ENCODE measurements at places on chromosomes 11 and 22.

GRCh38 chr22:43955883-43956782 lies 891 bp downstream of the SAMM50 start:
- DNase-seq, result no peak

DNA sequence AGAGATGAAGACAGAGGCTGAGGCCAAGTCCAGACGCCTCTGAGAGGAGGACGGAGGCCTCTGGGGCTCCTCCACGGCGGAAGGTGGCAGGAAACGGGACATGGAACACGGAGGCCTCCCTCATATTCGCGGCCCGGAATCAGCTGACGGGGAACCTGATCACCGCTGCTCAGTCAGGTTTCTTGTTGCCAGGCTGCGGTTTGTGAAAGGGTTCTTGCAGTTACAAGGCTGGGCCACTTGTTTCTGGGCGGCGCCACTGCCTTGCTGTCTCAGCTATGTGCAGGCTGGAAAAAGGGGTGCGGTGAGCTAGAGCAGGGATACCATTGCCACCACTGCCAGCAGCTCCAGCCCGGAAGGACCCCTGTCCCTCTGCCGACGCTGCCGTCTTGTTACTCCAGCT lies 10.0 kb upstream of the MMP1 start:
- DNase-seq, result no peak

DNA sequence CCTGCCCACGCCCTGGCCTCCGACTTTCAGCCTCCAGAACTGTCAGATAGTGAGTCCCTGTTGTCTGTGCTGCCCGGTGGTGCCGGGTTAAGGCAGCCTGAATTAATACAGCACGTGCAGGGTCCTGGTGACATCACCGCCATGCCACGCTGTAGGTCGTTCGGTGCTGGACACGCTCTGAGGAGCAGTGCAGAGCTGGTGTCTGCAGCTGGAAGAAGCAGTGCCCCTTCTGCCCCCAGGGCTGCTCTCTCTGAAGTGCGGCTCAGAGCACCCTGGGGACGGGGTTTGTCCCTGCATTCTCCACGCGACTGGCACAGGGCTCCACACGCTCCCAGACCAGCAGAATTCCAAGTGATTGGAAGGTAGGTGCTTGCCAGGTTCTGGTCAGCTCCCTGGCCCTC lies 831.5 kb downstream of the TBC1D22A start:
- no peak for DNase-seq

- no peak for DNase-seq
Measured at GRCh38 chr11:12841946-12842630, 167.0 kb upstream of the RASSF10 start.

- no peak for DNase-seq
Measured at GRCh38 chr11:16741473-16741872, 3.0 kb downstream of the C11orf58 start.

DNA sequence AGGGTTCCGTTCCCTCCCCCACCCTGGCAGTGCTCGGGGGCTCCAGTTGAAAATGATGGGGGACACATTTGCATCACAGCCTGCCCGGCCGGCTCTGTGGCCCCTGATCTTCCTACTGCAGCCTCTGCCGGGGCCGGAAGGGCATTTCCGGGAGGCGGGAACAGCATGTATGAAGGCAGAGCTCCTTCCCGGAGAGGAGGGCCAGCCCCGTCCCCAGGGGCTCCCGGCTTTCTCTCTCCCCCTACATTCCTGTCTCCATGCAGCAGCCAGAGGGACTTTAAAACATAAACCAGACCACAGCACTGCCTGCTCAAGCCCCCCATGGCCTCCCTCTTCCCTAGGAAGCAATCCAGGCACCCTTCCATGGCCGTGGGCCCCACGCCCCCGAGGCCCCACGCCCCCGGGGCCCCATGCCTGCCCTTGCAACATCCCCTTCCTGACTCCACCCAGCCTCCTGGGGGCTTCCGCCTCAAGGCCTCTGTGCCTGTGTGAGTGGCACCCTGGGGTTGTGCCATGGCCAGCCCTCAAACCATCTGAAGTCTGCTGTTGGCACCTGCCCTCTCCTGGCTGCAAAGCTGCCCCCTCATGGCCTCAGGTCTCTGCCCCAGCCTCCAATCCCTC lies 73.1 kb downstream of the CDKN1C start:
- DNase-seq, result no peak

DNA sequence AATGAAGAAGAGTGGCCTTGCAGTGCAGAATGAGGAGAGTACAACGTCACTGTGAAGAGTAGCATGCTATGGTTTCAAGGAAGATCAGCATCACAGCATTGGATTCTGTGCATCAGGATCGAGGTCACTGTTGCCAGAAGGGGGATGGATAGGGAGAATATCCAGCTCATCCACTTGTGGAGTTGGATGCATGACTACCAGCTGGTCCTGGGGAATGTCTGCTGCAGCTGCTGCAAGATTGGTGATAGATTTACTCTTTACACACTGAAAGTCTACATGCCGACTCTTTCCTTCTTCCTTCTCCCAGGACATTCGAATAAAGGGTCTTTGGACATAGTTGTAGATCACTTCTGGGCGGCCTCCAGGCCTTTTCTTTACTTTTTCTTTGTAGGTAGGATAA lies 74.3 kb downstream of the BTBD10 start:
- DNase-seq, result no peak

DNA sequence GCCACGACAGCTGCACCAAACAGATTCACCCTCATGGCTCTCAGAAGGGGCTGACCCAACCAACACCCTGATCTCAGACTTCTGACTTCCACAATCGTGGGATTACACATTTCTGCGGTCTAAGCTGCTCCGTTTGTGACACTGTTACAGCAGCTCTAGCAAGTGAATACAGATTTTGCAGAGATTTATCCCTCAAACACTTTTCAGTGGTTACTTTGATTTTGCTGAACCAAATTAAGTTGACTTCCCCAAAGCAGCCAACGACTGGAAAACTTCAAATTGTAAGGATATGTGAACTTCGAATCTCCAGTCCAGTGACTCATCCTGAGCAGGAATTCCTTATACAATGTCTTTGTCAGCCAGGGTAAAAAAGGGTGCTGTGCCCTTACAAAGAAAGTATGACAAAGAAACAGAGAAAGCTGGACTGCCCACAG lies 14.8 kb upstream of the INCENP start:
- no peak for DNase-seq

DNA sequence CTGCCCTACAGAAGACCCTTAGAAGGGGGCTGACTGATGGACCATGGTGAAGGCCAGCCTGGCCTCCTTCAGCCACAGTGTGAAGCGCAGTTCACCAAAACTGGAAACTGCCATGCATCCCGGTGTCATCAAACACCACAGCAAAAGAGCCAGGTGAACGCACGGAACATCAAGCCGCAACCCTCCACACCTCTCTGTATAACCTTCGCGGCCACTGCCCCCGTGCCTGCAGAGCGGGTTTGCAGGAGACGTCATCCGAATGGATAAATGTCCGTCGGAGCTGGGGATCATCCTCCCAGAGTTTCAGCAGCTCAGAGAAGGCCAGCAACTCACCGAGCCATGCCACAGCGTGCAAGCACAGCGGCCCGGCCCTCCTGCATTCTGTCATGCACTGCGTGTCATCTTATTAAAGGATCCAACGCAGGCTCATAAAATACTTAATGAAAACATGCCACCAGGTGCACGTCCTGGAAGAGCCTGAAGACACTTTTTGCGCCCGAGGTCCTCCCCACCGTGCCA lies 309.9 kb downstream of the BRD1 start:
- no peak for DNase-seq

DNA sequence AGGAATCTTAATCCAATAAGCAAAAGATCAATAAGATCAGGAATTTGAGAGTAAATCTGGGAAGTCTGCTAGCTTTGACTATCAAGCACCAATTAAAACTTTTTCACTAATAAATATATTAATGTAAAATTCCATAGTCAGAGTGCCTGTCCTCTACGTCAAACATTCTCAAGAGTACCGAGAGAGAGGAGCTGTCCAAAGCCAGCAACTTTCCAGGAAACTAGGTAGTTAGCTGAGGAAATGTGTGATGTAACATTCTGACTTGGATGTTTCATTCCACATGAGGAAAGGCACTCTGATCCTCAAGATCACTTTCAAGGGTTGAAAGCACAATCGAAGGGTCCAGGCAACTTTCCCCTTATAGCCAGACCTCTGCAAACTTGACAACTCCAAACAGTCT lies 113.2 kb downstream of the STK33 start:
- no peak for DNase-seq

- DNase-seq, result no peak
Measured at GRCh38 chr11:11550534-11550933, 71.3 kb downstream of the GALNT18 start.

DNA sequence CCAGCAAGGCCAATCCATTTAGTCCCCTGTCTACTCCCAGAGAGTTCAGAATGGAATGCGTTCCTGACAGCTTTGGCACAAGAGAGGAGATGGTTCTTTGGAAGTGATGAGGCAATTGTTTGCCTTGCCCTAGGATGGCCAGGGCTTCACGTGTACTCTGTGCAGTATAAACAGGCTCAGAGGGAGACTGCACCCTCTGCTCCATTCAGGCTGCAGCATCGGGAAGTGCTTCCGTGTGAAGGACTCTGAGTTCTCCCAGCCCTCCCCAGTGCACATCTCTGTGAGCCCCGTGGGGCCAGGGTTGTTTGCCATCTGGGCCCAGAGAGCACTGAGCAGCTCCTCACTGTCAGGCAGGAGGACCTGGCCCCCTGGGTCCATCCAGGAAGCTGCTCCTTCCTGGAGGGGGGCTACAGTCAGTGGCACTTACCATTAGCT lies 215.3 kb upstream of the TBCEL start:
- DNase-seq, result no peak

- no peak for DNase-seq
Measured at GRCh38 chr11:112440518-112440917, 179.9 kb upstream of the PLET1 start.

GRCh38 chr11:70725278-70725677 lies 326.9 kb downstream of the CTTN start:
- DNase-seq, result no peak

DNA sequence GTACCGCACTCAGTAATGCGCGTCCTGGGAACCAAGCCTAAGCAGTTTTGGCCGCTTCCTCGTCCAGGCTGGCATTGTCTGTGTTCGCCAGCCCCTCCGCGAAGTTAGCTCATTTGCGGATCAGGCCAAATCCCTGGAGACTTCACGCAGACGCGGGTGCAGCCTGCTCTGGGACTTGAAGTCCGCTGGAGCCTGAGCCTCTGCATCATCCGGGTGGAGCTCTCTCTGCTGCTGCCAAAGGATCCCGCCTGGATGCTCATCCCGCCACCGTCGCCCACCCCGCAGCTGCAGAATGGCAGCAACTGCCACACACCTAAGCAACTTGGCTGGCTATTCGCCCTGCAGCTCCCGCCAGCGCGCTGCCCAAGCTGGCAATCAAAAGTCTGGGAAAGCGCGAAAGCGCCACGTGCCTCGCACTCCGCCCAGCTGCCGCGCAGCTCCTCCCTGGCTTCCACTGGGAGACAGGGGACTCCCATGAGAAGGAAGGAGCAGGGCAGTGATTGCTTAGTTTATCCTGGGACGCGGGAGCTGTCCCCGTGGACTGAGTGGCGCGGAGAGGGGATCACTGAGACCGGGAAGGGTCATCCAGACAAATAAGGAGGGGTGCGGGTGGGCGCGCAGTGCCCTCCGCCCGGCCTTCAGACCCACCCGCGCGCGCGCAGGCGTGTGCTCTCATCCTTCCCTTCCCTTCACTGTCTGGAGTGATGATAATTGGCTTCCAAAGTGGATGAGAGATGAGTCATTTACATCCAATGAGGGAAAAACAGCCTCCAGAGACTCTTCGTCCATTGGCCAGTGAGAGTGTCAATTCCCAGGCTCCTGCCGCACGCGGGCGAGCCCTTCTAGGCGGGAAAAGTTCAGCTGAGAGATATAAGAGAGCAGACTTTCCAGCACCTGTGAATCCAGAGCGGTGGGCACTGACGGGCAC lies 23.2 kb upstream of the GLYATL1B start:
- DNase-seq, result no peak

DNA sequence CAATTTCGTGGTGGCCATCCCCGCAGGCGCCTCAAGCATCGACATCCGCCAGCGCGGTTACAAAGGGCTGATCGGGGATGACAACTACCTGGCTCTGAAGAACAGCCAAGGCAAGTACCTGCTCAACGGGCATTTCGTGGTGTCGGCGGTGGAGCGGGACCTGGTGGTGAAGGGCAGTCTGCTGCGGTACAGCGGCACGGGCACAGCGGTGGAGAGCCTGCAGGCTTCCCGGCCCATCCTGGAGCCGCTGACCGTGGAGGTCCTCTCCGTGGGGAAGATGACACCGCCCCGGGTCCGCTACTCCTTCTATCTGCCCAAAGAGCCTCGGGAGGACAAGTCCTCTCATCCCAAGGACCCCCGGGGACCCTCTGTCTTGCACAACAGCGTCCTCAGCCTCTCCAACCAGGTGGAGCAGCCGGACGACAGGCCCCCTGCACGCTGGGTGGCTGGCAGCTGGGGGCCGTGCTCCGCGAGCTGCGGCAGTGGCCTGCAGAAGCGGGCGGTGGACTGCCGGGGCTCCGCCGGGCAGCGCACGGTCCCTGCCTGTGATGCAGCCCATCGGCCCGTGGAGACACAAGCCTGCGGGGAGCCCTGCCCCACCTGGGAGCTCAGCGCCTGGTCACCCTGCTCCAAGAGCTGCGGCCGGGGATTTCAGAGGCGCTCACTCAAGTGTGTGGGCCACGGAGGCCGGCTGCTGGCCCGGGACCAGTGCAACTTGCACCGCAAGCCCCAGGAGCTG lies 24.8 kb downstream of the ADAMTS15 start:
- DNase-seq, result no peak

GRCh38 chr11:66417000-66417399 lies 3.8 kb upstream of the NPAS4 start:
- DNase-seq, result no peak

DNA sequence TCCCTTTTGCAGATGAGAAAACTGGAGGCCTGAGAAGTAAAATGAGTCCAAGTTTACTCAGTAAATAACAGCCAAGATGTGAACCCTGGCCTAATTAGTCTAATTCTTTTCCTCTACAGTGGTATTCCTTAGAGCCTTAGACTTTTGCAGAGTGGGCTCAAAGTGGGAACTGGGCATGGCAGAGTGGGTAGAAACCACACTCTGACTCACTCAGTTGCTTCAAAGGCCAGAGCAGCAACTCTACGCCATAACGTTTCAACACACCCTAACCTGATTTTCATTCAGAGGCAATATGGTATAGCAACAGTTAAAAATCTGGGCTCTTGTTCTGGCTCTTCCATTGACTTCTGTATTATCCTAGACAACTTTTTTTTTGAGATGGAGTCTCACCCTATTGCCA lies 2.8 kb downstream of the THRSP start:
- no peak for DNase-seq

- no peak for DNase-seq
Measured at GRCh38 chr11:85809863-85810262, 1.1 kb downstream of the SYTL2 start.

Measured in GDM1 (cell line).